ENCODE measurements at places on chromosomes 1 and 21.

- DNase-seq: no peak
These were observed 172.7 kb downstream of the PDE4B start for GRCh38 chr1:65965112-65965996.

- no peak for DNase-seq
These were observed 256.4 kb downstream of the PRDM2 start for GRCh38 chr1:13956393-13956792.

GRCh38 chr21:25324666-25325065 is 282.6 kb downstream of the MRPL39 start:
- no peak for DNase-seq

DNA sequence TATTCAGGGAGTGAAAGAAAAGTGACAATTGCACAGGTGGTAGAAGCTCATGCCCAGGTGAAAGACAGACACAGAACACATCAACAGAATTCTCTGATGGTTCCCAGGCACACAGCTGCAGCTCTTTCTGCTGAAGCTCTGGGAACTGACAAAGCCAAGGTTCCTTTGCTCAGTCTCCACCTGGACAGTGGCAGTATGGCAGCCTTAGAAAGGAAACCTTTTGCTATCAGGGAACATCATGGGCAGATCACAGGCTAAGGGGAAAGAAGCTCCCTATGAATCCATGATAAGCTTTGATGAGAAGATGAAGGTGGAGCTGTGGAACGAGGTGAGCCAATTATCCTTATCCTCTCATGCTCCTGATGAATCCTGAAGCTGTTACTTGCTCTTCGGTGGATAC is 1.2 kb downstream of the SPRR2B start:
- DNase-seq: no peak

GRCh38 chr1:23103001-23103889 is 65.4 kb downstream of the LUZP1 start:
- DNase-seq: peak; percentile 76

DNA sequence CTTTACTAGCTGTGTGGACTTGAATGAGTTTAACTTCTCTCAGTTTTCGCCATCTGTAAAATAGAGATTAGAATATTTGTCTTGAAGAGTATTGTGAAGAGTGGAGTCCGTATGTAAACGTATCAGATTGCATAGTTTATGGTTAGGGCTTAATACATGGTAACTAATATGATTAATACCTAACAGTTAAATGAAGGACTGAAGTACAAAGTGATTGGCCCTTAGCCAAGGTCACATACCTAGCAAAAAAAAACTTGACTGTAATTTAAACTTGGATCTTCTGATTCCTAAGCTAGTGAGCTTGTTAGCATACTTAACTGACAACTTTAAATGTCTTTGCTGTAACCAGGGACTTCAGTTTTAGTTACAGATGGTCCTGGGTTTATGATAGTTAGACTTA is 1.9 kb downstream of the GIPC2 start:
- DNase-seq: no peak

GRCh38 chr1:236471653-236472052 is 52.1 kb upstream of the LGALS8 start:
- DNase-seq: no peak

- DNase-seq: no peak
These were observed 30.8 kb upstream of the GLIS1 start for GRCh38 chr1:53769780-53770179.

DNA sequence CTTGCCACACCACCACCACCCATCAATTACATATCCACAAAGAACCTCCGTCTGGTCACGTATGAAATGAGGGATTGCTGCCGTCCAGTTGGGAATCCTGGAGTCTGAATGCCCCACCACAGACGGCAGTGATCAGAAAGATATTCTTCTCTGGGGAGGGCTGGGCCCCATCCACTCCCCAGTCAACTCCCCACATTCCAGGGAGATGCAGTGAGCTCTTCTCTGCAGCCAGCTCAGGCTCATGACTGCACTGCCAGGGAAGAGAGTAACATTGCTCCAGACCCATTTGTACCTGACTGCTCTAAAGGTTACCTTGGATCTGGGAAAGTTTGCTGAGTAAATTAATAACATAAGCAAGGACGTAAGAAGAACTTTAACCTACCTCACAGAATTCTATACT is 18.3 kb downstream of the DEGS1 start:
- DNase-seq: no peak

DNA sequence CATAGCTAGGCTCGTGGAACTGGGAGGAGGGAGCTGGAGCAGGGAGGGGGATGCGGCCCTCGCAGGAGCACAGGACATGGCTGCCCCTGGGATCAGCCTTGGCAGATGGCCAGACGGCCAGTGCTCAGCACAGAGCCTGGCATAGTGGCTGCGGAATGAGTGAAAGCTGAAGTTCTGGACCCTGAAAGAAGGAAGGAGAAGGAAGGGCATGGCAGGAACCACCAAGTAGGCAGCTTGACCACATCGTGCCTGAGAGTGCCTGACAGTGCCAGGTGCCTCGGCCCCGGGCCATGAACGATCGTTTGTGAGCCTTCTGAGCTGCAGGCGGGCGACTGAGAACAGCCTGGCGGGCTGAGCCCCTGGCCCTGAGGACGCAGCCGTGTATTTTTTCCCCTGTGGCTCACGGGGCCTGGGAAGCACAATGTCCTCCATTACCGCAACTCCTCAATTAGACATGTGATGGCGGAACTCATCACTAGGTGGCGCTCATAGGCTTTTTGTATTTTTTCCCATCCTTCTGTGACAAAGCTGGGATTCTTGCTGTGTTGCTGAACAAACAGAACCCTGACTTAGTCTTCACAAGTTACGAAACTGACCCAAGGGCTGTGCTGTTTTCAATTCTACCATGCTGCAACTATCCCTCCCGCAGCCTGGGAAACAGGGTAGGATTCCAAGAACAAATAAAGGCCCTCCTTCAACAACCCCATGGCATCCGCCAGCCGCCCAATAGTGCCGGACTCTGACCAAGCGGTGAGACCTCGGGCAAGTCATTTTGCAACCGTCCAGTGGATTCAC is 29.9 kb upstream of the TMEM61 start:
- DNase-seq: peak; percentile 67

- no peak for DNase-seq
These were observed 67.9 kb downstream of the TBX15 start for GRCh38 chr1:118920124-118920717.

- no peak for DNase-seq
These were observed 6.5 kb downstream of the NR0B2 start for GRCh38 chr1:26907071-26907917.

GRCh38 chr1:8213136-8213535 is 104.8 kb upstream of the SLC45A1 start:
- no peak for DNase-seq

DNA sequence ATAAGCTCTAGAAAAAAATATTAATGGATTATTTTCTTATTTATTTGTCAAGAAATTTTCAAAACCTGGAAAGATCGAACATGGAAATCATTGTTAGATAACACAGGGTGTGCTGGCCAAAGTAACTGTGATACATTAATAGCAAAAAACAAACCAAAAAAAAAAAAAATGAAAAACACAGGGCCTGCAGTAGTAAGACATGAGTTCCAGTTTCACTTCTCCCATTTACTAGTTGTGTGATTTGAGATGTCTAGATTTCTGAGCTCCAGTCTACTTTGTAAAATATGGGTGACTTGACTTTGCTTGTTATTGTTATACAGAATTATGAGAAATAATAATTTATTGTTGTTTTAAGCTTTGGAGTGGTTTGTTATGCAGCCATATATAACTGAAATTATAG is 13.6 kb downstream of the FAM177B start:
- DNase-seq: no peak

DNA sequence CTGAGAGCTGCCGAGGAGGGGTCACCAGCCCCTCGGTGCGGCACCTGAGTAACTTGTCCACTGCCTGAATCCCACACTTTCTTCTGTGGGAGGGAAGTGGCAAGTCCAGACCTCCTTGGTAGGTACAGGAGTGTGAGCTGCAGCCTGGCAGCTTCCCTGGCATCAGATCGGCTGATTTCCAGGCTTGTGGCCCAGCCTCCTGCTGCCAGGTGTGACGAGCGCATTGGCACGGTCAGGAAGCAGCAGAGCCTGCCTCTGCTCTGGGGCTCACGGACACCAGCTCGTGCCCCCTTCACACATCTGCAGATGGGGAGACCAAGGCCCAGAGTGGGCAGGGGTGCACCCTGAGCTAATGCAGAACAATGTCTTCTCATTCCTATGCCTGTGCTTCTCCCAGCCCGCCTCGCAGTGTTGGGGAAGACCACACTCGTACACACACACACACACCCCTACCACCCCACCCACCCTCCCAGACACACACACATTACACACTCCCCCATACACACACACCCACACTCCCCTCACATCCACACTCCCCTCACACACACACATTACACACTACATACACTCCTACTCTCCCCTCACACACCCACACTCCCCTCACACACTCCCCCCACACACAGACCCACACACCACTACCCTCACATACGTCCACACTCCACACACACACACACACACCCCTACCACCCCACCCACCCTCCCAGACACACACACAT is 33.1 kb upstream of the SELENON start:
- DNase-seq: no peak

- DNase-seq: no peak
These were observed 58.1 kb upstream of the VTCN1 start for GRCh38 chr1:117268535-117269455.

- no peak for DNase-seq
These were observed 282.0 kb downstream of the PTPRU start for GRCh38 chr1:29518183-29518835.

DNA sequence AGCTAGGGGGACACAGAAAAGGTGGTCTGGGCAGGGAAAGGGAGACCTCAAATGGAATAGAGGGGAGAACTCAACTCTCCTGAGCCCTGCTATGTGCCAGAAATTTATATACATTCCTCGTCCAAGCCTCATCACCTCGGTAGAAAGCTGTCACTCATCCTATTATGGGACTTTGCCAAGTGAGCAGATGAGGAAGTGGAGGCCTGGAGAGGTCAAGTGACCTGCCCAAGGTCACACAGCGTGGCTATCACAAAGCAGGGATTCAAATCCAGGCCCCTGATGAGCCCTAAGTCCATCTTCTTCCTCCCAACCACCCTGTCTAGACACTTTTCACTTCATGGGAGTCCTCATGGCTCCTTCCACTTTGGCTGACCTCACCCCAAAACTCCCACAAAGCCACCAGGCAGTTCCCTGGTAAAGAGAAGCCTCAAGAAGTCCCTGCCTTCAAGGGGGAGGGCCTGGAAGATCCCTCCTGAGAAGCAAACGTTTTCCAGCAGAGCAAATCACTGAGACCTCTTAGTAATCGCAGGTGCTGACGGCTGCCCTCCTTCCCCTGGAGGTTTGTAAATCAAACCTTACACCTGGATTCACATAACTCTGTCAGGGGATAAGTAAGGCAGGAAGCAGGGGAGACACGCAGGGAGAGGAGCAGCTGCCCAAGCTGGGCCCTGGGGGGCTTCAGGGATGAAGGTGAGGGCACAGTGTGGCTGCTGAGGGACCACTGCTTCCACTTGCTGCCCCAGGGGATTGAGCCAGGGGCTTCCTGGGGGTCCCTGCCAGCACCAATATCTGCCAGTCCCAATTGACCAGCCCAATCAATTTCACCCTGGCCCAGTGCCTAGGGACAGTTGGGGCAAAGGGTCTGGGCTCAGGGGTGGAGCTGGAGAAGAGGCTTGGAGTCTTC is 351.2 kb downstream of the MATN1 start:
- DNase-seq: no peak

- DNase-seq: no peak
These were observed 2.6 kb upstream of the PDC start for GRCh38 chr1:186463511-186463910.

- no peak for DNase-seq
These were observed 35.1 kb upstream of the S100A7 start for GRCh38 chr1:153495536-153495935.

DNA sequence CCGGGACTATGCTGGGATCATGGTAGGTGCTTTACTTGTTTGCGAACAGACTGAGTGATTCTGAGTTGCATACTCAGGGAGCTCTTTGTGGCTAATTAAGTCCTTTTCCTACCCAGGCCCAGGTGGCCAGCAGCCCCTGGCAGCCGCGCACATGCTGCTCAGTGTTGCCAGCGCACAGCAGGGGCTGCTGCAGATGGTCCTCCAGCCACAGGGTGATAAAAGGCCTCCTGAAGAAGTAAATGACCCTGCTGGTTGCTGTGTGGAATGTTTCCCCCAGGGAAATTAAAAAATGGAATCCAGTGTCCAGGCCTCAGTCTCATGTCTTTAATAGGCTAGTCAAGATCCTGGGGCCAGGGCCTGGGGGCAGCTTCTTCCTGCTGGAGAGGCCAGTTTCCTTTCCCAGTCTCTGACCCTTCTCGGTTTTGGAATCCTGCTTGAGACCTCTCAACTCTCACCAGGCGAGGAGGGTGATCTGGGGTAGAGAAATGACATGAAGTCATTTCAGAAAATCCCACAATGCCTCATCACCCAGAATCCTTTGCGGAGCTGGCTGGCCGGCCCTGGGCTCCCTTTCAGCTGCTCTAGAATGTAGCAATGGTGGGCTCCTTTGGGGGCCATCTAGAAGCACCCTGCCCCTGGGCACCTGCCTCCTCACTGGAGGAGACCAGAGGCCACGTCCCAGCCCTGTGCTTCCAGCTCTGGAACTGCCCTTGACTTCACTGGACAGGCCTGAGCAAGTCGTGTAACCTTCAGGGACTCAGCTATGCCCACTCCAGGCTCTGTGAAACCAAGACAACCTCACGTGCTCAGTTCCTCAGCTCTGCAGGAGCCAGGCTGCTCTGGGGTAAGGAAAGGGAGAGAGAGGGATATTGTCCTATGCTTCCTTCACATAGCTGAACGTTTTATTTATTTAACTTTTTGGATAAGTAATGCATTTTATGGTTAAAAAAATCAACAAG is 131.4 kb downstream of the MRPS6 start:
- no peak for DNase-seq

DNA sequence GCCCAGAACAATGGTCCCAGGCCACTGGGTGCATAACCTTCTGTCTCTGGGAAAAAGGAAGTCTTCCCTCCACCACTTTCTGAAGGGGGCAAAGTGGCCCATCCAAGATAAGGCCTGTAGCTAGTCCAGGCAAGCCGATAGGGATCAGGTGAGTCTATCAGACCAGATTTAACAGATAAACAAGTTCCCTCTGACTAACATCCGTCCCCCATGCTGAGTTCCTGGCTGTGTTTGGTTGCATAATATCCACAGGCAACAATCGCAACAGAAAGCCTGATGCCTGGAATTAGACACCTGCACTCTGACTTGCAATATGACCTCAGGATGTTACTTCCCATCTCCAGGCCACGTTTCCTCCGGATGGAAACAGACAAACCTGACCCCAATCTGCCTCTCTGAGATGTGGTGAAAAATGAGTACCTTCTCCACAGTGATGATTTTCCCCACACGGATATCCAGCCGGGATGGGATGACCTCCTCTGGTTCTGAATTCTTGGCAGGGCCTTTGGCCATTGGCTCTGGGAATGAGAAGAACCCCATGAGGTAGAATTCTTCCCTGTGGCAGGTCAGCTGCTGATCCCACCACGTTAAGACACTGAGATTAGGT is 36.4 kb downstream of the YARS1 start:
- no peak for DNase-seq

GRCh38 chr1:1275836-1276235 is 2.2 kb upstream of the UBE2J2 start:
- DNase-seq: no peak

GRCh38 chr1:5962265-5963105 is 29.7 kb downstream of the NPHP4 start:
- no peak for DNase-seq

- no peak for DNase-seq
These were observed 13.4 kb downstream of the INSL5 start for GRCh38 chr1:66787641-66788040.

Data from CD4-positive, alpha-beta T cell treated with Interleukin-17A for 1 hour (primary cell).